MG63 (cell line): ENCODE measurements at places on chromosomes 13 and 19.

DNA sequence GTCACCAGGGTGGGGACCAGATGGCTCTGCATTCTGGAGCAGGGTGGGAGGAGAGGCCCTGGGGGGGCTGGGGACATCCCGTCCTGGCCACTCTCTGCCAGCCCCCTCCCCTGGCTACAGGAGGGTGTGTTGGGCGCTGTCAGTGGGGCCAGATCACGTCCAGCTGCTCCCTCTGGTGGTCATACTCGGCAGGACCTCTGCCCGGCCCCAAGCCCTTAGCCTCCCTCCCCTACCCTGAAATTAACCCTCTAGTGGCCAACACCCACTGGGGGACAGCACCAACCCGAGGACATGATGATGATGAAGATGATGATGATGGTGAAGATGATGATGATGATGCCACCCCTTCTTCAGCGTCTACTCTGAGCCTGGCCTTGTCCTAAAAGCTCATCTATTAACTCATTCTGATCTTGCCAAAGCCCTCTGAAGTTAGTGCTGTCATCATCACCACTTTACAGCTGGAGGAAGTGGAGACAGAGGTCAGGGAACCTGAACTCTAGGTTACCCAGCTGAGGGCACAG is 590 bp upstream of the LGI4 start:
- peak; percentile 55 for DNase-seq

GRCh38 chr19:867301-867793 is 7.9 kb downstream of the CFD start:
- no peak for DNase-seq

GRCh38 chr13:101490406-101491015 is 38.0 kb downstream of the ITGBL1 start:
- DNase-seq = peak; percentile 6

DNA sequence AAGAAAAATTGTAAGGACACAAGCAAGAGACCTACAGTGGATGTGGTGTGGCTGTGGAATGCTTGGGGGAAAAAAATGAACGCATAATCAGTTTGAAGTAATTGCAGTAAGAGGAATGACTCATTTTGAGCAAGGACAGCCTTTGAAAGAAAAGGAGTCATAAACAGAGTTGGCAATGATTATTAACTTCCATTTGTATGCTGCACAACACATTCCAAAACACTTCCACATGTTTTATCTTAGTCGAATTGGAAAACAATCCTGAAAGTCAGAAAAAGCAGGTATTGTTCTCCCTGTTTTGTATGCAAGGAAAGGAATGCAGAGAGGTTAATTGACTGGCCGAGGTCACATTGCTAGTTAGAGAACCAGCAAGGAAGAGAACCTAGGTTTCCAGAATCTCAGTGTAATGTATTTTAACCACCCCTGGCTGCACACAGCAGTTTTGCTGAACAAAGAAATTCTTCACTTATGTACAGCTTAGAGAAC is 630.0 kb upstream of the MIR17HG start:
- DNase-seq = peak; percentile 11

- no peak for DNase-seq
These were observed 113.2 kb downstream of the MYCBP2 start for GRCh38 chr13:77213644-77214043.

DNA sequence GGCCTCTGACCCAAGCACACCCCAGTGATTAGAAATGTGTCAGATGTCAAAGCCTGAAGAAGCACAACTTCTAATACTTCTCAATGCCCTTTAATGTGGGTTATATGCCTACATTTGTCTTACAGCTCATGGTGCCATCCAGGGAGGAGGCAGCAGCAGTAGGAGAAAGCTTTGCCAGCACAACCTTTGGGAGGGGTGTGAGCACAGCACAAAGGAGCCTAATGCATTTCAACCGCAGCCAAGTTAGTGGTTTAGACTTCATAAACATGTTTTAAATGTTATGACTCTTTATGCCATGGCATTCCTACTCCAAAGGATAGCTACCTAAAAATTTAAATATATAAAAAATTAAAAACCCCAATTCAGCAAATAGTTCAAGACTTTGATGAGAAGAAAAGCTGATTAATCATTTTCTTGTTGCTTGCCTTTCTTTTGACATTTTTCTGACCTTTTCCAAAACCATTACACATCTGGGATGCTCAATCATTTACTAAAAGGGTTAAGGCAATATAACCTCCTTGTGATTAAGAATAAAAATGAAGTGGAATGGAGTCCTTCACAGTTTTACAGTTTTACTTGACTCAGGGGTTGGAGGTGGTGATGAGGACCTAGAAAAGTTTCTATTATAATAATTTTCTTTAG is 142.7 kb downstream of the DLEU7 start:
- peak; percentile 63 for DNase-seq

DNA sequence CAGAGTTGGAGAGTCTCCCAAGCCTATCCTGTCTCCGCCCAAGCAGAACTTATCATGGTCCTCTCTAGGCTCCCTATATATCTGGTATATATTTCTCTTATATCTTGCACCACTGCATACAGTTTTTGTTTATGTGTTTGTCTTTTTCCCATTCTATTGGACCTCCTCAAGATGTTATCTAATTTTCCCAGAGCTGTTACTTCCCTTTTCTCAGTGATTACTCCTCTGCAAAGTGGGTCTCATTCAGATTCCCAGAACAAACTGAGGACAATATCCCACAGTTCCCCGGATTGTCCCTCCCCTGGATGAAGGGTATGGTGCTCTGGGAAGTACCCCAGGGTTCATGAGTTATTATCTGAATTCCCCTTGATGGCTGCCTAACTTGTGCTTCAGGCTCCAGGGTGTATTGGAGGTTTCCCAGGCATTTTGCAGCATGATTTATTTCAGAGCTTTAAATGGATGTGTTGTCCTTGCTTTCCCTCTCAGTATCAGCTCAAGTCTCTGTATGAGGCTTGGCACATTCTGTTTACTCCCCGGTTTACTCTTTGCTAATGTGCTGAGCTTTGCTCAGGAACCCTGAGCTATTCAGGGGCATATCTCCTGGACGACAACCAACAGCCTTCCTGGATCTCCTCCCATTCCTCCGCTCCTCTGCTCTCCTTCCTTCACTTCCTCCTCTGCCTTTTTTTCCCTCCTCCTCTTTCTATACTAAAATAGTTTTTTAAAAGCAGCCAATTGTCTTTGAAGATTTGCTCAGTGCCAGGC is 329.3 kb downstream of the SPRY2 start:
- no peak for DNase-seq

GRCh38 chr19:29245215-29245614 is 32.3 kb upstream of the UQCRFS1 start:
- no peak for DNase-seq

DNA sequence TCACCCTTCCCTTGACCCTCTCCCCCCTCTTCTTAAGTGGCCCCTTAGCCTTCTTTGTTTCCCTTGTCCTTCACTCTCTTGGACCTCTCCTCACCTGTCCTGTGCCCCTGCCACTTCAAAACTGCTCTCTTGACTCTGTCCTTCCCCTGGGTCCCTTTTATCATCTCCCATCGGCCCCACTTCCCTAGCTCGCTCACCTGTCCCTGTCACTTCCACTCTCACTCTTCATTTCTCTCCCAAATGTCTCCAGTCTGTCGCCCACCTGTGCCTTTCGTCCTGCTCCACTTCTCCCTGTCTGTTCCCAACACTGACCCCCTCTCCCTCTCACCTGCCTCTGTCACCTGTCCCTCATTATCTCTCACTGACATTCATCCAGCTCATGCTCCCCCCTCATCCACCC is 699 bp downstream of the IFNL1 start:
- DNase-seq = no peak

GRCh38 chr19:51469629-51470028 is 8.7 kb upstream of the CEACAM18 start:
- no peak for DNase-seq

GRCh38 chr13:26465514-26465913 is 92.0 kb upstream of the WASF3 start:
- DNase-seq = no peak
